ENCODE measurements at places on chromosomes 2 and 18.
A peak's percentile ranks its signal among the peaks of the same experiment; 100 is the strongest.

DNA sequence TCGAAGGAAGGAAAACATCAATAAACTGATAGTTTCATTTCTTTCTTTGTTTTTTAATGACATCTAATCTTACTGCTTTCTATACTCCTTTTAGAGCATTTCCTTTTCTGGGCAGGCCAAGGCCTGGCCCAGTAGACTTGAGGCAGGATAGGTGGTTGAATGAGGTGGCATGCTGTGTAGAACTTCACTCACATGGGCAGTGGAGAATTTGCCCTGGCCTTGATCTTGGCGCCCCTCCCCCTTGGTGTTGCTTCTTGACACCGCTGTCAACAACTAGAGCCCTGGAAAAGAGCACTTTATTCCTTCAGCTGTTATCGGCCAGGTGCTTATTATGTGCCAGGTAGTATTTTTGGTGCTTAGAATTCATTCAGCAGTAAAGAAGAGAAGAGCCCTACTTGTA, 37.4 kb downstream of the XRCC5 start:
- DNase-seq: no peak

DNA sequence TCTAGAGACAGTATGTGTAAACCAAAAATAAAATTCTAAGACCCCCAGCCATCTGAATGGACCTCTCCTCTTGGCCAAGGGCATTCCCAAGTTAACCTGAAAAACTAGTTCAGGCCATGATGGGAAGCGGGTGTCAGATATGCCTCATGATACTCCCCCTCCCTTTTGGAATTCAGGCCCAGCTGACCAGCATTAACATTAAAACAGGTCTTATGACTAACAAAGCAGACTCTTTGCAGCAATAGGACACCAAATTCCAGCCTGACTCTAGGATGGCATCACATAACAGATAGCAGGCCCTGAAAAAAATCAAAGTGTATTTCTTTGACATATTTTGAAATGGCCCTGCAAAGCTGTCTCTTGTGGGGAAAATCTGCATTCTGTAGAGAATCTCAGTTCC, 73.3 kb upstream of the L3MBTL4 start:
- no peak for DNase-seq

DNA sequence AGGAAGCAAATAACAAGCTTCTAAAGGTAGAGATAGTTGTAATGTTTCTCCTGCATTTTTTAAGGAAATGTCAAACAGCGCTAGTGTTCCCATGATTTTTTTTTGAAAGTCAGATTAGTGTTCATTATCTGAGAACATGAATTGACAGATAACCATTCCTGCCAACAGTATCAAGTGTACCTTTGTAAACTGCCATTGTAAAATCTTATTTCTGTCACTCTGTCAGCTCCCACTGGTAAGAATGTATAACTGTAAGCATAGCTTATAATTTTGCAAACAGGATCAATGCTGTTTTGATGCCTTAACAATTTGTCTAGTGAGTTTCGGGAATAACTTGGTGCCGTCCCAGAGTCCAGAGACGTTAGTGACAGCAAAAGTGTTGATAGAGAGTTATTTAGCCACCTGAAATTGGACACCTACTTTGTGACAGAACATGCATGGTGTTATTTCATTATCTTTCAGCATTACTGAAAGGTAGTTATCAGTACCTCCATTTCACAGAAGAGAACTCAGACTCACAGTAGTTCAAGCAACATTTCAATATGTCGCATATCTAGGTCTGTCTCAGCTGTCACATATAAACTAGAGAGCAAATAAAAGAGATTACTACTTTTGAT, 221.4 kb downstream of the THSD7B start:
- no peak for DNase-seq

GRCh38 chr18:56532176-56532840, 106.1 kb downstream of the TXNL1 start:
- DNase-seq: no peak

GRCh38 chr18:49015886-49016647, 65.3 kb upstream of the SMAD7 start:
- DNase-seq: no peak

GRCh38 chr2:168543037-168543436, 87.0 kb downstream of the CERS6 start:
- DNase-seq: no peak

- DNase-seq: no peak
Measured at GRCh38 chr18:55763298-55763697, 175.3 kb upstream of the TCF4 start.

- no peak for DNase-seq
Measured at GRCh38 chr18:60506682-60507081, 134.1 kb upstream of the MC4R start.

DNA sequence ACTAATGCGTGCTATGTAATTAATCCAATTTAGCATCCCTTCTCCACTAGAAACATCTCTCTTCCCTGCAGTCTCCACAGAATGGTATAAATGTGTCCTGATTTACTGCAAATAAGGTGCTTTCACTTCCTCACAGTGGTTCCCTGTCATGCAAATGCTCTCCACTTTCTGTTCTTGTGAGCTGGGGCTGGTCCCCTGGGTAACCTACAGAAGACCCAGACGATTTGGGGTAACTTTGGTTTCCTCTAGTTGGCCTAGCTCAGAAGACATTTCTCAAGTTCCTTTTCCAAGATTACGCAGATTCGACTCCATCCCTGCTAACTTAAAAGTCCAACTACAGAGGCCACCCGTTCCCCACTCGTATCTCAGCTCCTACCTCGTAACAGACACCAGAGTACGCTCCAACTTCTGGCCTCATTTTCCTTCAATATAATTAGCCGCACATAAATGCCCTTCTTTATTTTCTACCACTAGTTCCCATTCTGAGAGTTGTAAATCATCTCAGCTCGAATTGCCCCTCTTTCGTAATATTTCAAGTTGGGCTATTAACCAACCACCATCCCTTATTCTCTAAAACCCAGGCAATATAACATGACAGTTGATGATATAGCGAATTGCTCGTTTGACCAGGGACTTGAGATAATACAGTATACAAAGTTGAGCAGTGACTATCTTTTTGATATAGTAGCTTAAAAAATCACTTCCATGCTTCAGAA, 28.8 kb upstream of the NEDD4L start:
- DNase-seq: no peak

DNA sequence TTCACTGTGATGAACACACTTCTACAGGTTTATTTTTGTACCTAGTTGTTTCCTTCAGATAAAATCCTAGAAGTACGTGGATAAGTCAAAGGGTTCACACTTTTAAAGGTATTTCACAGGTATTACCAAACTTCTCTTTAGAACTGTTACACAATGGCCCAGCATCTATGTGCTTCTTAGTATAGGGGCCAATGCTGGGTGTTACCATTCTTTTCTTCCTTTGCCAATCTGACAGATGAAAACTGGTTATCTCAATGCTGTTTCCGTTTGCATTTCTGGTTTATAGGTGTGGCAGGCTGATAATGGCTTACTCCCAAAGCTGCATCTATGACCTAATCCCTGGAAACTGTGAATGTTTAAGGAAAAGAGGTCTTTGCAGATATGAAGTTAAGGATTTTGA, 2.8 kb upstream of the TCF7L1 start:
- DNase-seq: no peak

DNA sequence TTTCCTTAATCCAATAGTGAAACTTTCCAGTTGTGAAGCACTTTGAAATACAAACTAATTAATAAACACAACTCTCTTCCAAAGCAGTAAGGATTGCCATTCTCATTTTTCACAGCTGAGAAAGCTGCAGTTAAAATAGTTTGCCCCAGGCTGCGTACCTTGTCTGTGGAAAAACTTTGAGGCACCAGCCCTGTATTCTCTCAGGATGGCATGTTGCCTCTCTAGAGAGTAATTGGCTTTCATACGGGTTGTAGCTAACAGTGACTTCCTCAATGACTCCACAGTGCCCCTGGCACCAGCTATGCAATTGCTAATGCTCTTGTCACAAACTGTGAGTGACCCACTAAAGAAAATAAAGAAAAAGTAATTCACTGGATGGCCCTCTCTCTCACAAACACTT, 345.7 kb downstream of the MTX2 start:
- DNase-seq: no peak

DNA sequence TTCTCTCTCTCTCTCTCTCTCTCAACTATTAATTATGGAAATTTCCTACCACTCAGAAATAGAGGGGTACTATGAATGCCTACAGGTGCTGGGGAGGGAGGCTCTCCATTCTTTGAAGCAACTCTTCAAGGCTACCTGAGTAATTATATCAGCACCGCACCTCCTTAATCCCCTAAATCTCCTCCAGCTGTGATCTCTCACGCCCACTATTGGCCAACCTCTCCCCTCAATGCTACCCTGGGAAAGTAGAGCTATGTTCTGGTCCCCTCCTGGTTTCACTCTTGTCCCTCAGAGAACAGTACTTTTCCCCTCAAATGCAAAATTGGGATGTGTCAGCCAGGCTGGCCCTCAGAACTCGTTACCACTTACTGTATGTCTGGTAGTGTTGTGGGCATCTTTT, 1.6 kb downstream of the MOCOS start:
- DNase-seq: no peak

DNA sequence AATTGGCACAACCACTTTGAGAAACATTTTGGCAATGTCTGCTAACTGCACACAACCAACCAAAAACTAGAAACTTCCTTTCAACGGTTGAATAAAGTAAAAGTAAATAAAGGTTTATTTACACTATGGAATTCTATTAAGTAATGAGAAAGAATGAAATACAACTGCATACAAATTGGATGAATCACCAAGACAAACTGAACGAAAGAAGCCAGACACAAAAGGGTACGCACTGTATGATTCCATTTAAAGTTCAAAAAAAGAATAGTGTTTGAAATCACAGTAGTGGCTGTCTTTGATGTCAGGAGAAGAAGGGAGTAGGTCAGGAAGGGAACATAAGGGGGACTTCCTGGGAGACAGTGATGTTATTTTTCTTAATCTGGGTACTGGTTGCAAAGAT, 46.5 kb upstream of the SULT1C3 start:
- no peak for DNase-seq

- DNase-seq: no peak
Measured at GRCh38 chr2:75310876-75311275, 111.6 kb upstream of the TACR1 start.

DNA sequence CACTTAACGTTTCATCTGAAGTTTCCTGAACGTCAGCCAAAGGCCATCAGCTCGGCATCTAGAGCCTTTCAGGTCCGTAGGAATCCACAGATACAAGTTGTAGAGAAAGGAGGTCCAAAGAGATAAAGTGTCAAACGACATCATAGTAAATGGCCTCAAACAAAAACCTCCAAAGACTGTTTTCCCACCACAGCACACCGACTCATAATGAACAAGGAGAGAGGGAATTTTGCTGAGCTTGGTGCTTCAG, 150.3 kb downstream of the PXDN start:
- no peak for DNase-seq

DNA sequence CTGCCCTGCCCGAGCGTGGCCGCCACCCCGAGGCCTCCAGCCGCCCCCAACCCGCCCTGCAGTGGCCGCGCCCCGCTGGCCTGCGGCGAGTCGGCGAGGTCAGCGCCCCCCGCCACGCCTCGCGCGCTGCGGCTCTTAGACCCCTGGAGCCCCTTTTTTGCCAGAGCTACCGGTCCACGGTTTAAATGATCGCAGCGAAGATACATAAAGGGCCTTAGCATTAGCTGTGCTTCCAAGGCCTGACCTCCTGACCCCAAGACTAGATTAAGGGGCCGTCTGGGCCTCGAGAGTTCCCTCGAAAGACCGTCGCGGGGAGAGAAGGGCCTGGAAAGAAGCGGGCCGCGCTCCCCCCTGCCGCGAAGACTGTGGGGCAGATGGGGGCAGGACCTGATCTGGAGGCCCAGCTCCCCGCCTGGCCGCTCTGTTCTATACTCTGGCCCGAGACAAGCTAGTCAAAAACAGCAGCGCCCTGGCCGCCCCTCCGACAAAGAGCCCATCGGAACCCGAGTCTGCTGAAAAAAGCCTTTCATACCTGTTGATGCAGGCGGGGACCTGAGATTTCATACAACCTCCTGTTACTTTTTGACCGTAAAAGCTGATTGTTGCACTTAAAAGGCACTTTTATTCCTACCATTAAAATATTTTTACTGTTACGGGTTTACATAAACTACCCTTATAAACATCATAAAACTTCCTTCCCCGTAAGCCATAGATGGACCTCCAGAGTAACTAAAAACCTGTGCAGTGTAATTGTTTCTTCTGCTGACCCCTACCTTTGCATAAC, 68.7 kb upstream of the PSMD14 start:
- no peak for DNase-seq

GRCh38 chr18:45670281-45670962, 53.6 kb upstream of the SLC14A1 start:
- peak; percentile 66 for DNase-seq

DNA sequence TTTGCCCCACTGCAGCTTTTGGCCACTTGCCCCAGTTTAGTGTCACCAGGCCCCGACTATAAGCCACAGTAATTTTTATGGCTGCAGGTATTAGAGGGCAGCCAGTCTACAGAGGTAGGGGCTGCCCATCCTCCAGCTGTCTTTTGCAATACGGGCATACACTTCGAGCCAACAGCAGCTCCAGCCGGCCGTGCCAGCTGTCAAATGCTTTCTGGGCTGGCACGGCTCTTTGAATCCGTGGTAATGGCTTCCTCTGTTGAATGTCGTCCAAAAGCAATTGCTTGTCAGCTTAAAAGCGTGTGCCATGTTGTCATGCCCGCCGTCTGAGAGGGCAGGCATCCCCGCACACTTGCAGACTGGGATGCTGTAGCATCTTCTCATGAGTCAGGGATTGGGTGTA, 41.3 kb downstream of the BCL2L11 start:
- DNase-seq: no peak

GRCh38 chr2:232013701-232014353, 52.3 kb downstream of the DIS3L2 start:
- no peak for DNase-seq

DNA sequence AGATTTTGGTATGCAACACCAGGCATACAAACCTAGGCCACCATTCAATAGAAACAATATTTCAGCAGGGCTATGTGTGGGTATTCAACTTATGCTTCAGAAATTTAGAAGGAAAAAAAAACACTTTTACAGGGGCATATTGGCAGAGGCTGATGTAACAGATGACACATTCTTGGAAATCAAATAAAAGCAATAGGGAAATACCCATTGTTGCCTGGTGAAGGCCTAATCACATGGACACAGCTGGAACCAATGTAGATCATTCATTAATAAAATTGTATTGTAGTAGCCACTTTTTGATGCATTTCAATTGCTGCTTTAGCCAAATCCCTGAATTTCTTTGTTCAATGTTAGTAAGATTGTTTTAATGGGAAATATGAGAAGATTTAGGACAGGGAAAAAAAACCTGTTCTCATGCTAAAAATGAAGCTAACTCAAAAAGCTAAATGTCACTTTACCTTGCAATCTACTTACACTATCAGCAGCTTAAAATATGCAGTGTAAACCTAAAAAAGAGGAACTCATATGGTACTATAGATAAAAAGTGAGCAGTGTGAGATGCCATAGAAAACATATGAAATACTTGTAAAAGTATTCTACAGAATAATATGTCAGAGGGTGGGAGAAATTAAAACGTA, 289.4 kb downstream of the ZEB2 start:
- DNase-seq: no peak

DNA sequence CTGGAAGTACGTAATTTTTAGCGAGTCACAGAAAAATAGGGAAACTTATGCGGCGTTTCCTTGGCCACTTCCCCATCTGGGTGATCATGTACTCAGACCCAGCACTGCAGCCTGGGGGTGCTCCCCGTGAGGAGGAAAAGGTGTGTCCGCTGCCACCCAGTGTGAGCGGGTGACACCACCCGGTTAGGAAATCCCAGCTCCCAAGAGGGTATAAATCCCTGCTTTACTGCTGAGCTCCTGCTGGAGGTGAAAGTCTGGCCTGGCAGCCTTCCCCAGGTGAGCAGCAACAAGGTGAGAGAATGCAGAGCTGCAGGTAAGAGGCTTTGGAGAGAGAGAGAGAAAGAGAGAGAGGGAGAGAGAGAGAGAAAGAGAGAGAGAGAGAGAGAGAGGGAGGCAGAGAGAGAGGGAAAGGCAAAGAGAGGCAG, at the start of gene IL1R2:
TSS of gene IL1R2 (plus strand) at position 240 of the 425 bp plus-strand sequence. CDS start 16,616 bp downstream, outside the sequence.
- no peak for DNase-seq
